Psoas muscle (tissue), 8 donors: ENCODE measurements at places on chromosomes 6 and 20.

GRCh38 chr6:4616311-4616710 lies 159.9 kb upstream of the CDYL start:
- DNase-seq = no peak

DNA sequence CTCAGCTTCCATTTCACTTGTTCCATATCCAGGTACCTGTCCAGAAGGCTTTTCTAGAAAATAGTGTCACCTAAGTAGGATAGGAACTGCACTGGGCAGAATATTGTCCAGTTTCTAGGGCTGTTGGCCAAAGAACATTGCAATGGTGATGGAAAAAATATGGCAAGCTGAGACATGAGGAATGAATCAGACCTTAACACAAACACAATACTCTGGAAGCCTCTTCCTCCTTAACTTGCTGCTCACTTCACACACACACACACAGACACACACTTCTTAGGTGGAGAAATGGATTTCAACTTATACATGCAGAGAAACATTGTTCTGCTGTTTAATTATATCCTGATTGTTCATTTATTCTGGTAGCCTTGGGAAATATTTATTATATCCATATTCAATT lies 203.0 kb upstream of the RGS17 start:
- no peak for DNase-seq

GRCh38 chr20:13819885-13820645 lies 35.2 kb downstream of the NDUFAF5 start:
- DNase-seq = peak; percentile 63

DNA sequence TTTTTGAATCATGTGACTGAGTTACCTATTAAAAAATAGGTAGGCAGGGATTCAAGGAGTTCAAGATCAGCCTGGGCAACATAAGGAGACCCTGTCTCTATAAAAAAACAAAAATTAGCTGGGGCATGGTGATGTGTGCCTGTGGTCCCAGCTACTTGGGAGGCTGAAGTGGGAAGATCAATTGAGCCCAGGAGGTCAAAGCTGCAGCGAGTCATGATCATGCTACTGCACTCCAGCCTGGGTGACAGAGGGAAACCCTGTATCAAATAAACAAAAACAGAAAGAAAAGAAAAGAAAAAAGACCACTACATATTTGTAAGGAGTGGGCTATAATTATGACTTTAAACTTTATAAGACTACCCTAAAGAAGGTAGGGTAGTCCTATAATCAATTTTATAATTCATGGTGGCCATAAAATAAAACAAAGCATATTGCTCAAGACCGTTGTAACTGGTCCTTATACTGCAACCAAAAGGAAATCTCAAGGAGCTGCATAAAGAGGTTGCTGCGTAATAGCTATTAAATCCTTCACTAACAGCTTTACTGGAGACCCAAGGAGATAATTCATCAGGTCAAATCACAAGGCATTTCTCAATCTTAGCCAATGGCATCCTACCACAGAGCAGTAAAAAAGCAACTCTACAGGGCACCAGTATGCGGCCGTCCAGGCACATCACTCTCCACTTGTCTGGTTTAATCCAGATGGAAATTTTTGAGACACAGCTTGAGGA lies 13.5 kb downstream of the PIGU start:
- no peak for DNase-seq

DNA sequence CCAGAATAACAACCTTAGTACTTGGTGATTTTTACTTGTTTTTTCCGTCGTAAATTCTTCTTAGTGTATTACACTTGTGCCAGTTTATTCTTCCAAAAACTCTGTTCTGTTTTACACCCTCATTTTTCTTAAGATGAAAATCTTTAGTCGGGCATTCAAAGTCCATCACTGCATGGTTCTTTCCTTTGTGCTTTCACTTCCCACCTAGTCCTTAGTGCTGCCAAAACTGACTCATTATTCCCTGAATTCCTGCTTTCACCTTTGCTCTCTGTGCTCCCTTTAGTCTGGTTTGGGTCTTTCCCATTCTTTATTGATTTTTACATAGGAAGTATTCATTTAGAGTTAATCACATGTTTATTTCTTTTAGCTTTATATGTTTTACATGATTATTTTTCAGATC lies 3.3 kb downstream of the TRMT11 start:
- DNase-seq = no peak

GRCh38 chr6:89559487-89559886 lies 79.1 kb downstream of the LYRM2 start:
- DNase-seq = no peak

DNA sequence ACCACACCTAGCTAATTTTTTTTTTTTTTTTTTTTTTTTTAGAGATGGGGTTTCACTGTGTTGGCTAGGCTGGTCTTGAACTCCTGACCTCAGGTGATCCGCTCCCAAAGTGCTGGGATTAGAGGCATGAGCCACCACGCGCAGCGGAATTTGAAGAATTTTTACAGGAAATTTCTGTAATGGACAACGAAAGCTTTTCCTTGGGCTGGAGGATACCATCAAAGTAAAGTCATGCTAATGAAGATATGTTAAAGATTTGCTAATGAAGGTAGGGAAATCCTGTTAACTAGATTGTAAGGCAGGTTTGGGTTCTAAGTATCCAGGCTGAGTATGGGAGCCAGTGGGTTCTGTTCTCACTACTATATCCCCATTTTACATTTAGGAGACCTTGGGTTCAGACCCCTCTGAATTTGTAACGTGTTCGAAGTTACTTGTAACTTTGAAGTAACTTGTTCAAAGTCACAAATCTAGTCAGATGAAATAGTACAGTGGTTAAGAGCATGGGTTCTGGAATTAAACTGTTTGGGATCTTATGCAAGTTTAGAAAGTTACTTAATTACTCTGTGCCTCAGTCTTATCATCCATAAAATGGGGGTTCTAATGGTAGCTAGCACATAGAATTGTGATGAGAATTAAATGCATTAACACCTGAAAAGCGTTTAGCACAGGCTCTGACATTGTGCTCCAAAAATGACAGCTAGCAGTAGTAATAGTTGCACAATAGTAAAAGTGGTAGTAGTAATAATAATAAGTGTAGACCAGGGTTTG lies 123.4 kb upstream of the GPR6 start:
- no peak for DNase-seq
